Ovary (tissue), 10 donors: ENCODE measurements at places on chromosomes 12 and 14.
A peak's percentile ranks its signal among the peaks of the same experiment; 100 is the strongest.

DNA sequence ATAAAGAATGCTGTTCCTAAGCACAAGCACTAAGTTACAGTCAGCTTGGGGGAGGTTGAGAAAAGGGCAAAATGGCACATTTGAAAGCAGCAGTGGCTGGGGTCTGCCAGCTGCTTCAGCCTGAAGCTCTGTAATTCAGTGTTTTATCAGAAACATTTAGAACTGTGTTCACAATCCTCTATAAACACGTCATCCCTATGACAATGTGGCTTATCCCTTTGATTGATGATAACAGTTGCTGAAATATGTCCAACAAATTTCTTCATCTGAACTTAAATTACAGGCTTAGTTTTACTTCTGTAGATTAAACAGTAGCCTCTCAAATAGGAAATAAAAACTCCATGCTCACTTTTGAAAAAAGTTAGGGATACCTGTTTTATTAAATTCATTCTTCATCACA is 108.8 kb downstream of the VEZT start:
- no peak for DNase-seq

DNA sequence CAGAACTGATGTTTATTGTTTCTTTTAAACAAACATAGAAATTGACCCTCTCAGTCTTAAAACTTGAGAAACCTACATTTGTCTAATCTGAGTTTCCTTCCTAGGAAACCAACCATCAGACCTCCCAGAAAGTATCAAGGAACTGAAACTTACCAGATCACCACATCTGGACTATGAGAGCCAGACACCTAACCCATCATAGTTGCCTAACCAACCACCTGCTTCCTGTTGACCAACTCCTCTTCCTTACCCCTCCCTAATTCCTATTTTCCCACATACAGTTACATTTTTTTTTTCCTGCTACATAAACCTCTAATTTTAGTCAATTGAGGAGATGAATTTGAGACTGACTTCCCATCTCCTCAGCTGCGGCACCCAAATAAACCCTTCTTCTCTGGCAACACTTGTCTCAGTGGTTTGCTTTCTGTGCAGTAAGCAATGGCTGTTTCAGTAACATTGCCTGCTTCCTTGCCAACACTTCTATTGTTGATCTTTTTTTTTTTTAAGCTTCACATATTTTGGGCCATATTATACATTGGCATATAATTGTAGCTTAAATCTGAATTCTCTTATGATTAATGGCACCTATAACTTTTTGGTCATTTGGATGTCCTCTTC is 34.3 kb downstream of the KLRD1 start:
- DNase-seq, result no peak

DNA sequence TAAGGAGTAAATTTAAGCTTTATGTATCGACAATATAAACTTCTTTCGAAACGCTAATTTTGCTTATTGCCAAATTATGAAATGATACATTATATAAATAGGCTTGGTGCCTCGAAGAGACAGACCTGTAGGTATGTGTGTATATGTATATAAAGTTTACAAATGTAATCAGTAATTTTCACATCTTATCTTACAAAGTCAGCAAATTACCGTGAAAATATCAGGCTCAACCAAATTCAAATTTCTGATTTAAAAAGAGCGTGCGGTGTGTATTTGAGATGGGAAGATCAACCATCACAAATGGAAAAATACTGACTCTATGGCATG is 605 bp downstream of the ZCRB1 start:
- no peak for DNase-seq

DNA sequence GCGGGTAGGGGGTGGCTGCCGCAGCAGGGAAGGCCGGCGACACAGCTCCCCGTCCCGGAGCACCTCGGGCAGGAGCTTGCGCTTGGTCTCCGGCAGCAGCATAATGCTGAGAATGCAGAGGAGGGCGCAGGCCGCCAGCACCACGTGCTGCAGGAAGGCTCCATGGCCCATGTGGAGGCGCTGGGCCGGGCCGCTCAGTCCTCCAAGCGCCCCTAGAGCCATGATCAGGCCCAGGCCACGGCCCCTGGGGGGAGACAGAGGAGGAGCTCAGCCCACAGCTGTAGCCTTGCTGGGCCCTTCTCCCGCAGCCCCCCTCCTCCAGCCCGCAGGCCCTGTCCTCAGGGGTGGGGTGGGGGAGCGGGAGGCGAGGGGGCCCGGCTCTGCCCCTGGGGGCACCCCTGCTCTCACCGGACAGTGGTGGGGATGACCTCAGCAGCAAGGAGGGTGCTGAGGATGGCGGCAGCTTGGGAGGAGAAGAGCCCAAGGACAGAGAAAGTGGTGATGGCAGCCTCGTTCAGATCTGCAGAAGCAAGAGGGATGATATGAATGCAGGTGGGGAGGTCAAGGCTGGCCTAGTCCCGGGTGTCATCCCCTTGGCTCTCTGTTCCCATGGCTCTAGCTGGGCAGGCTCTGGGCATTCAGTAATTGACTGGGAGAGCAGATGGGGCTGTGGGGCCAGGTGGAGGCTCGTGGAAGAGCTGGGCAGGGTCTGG is 5.8 kb downstream of the SLC22A17 start:
- DNase-seq, result no peak

GRCh38 chr12:50246873-50247612 is 36.3 kb downstream of the LIMA1 start:
- DNase-seq, result no peak

- DNase-seq, result no peak
Measured at GRCh38 chr14:35297706-35298105, 5.5 kb downstream of the PSMA6 start.

- DNase-seq, result no peak
Measured at GRCh38 chr12:67943141-67943892, 45.9 kb upstream of the IFNG-AS1 start.

- no peak for DNase-seq
Measured at GRCh38 chr14:49920935-49921334, 28.1 kb downstream of the ARF6 start.

DNA sequence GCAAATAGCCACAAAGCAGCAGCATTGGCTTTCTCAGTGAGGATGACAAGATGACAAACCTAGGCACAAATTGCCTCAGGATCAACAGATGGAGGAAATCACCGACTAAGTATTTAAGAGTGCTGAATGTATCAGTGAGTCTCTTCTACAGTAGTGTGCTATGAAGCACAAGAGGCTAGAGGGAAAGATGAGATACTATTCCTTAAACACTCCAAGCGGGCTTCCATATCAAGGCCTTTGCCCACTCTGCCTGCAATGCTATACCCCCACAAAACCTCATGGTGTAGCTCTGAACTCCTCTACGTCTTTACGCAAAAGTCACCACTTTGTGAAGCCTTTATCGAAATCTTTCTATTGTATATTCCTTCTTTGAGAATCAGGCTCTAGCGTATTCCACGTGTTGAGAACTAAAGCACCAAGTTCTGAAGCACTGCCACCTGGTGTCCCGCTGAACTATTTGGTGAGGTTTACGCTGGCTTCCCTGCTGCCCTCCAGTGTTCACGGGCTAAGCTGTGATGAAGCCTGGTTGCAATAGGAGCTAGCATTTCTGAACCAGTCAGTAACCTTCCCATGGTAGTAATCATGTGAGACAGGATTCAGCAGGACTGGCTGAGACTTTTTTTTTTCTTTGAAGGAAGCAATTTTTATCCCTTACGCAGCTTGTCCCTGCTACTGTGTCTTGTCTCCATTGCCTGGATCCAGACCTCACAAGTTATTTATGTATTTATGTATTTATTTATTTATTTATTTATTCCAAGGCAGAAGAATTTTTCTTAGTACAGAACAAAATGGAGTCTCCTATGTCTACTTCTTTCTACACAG is 426.5 kb upstream of the OR4E1 start:
- DNase-seq, result peak; percentile 69

DNA sequence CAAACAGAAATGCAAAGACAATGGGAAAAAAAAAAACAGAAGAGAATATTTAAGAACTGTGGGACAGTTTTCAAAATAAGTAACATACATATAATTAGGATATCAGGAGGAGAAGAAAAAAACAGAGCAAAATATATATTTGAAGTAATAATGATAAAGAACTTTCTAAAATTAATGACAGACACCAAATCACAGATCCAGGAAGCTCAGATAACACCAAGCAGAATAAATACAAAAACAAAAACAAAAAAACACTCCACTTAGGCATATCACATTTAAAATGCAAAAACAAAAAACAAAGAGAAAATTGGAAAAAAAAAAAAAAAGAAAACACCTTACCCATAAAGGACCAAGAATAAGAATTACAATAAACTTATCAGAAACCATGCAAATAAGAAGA is 9.6 kb upstream of the RFX4 start:
- DNase-seq, result no peak

- DNase-seq, result no peak
Measured at GRCh38 chr12:115070313-115070712, 386.3 kb upstream of the TBX3 start.

GRCh38 chr14:78153064-78153341 is 17.2 kb upstream of the NRXN3 start:
- DNase-seq, result no peak

DNA sequence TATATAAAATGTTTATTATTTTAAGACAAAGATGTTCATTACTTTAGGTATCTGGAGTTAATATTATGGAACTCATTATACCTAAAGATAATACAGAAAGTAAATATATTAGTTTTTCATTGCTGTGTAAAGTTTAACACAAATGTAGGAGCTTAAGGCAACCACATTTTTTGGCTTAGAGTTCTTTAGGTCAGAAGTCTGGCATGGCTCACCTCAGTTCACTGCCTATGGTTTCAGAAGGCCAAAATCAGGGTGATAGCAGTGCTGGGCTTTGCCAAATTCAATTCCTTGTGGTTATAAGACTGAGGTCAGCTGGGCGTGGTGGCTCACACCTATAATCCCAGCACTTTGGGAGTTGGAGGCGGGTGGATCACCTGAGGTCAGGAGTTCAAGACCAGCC is 35.5 kb upstream of the PRPF39 start:
- no peak for DNase-seq

- DNase-seq, result no peak
Measured at GRCh38 chr14:24233538-24233866, 773 bp downstream of the GMPR2 start.

- no peak for DNase-seq
Measured at GRCh38 chr14:59126714-59127436, 61.6 kb upstream of the DAAM1 start.

GRCh38 chr12:69916544-69917235 is 91.7 kb downstream of the MYRFL start:
- no peak for DNase-seq

GRCh38 chr14:68762953-68763764 is 29.7 kb downstream of the ZFP36L1 start:
- peak; percentile 95 for DNase-seq

DNA sequence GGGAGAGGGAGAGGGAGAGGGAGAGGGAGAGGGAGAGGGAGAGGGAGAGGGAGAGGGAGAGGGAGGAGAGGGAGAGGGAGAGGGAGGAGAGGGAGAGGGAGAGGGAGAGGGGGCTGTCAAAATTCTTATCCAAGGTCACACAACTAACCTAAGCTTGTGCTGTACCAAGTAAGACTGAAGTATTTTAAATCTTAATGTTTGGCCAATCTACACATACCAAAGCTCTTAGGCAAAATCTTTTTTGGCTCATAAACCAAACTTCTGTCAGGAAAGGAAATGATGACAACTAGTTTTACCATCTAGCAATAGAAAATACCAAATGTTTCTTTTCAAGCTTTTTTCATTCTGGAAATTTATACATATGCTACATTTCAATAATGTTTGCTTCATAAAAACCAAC is 33.8 kb downstream of the CCDC38 start:
- no peak for DNase-seq

DNA sequence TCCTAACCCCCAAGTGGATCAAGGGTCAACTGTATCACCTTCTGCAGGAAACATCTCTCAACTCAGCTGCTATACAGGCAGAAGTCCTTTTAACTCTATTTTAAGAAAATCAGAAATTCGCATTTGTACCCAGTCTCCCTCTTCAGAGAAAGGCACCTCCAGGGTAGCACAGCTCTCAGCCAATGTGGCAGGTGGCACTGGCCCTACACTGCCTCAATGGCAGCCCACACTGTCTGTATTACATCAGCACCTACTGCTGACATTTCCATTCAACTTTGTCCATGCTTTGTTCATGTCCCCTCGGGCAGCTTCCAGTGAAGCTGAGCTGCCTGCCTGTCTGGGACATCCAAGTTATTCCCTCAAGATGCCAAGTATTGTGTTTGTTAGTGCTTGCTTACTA is 8.8 kb downstream of the SPTSSA start:
- DNase-seq, result no peak

DNA sequence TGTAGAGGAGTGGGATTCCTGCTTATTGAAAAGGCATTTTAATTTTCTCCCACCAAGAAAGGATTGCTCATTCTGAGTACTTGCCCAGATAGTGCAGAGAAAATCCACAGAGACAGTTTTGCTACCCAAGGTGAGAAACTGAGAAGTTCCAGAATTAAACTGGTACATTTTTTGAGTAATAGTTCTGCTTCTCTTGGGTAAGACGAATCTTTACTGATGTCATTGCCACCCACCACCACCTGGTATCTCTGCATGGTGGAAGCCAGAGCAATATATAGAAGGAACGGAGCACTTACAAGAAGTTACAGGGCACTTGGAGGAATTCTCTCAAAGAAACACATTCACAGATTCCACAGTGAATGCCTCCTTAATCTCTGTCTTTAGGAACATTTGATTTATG is 20.7 kb upstream of the FRMD6 start:
- DNase-seq, result no peak

GRCh38 chr14:88993946-88994345 is 169.5 kb downstream of the TTC8 start:
- no peak for DNase-seq

DNA sequence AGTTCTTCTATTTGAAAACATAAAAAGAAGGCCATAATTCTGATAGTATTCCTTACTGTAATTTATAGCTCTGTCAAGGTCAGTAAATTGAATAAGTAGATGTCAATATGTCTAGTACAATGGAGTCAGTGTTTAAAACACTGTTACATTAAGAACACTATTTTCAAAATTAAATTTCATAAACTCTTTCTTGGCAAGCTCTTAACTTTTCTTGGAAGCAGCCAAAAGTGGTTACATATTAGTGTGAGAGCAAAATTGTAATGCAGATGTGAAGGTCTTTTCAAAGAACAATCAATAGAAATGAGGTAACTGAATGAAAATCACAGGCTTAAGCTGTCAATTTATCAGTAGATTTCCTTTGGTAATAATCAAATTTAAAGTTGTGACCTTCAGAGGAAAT is 722.4 kb upstream of the NOVA1 start:
- no peak for DNase-seq

DNA sequence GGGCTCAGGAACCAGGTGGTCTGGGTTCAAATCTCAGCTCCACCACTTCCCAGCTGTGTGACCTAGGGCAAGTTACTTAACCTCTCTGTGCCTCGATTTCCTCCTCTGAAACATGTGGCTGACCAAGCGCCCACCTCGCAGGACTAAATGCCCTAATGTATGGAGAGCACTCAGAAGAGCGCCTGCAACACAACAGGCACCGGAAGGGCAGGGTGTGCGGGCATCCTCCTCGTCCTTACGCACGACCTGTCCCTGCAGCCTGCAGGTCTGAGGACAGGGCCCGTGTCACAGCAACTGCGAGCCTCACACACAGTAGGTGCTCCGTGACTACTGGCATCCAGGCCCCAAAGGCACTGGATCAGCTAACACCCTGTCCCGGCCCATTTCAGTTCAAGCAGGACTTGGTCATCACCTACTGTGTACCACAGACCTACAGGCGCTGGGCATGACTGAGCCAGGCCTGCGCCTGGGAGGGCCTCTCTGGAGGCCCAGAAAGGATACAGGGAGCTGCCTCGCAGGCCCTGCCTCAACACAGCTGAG is 131.5 kb downstream of the NCOR2 start:
- DNase-seq, result no peak
